DMS53 (cell line): ENCODE measurements at places on chromosomes 11 and 22.

DNA sequence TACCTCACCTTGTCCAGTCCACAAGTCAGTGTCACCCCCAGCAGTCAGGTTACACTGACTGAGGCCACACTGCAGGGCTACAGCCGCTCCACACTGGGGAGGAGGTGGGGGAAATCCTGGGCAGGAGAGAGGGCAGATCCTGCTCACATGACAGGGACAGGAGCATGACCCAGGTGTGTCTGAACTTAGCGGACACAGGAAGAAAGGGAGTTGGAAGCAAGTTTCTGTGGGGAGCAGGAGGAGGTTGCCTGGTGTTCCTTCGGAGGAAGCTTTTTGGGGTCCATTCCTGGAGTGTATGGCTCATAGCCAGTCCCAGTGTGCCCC is 5.9 kb downstream of the MMP11 start:
- DNase-seq: no peak

- no peak for DNase-seq
Measured at GRCh38 chr22:36360871-36361383, 26.8 kb downstream of the MYH9 start.

DNA sequence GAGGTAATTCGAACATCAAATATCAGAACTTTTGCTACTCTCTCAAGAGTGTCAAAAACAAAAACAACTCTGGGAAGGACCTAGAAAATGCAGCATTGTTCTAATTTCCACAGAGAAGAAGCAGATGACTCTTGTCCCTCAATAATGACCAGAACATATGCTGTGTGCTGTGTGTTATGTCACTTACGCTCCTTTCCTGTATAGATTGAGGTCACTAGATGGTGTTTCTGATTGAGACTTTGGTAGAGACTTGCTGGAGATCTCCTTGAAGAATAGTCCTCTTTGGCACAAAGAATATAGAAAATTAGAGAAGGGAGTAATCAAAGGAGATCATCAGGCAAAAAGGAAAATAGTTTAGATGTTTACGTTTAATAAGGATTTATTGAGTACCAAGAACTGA is 2.3 kb upstream of the SIK3 start:
- no peak for DNase-seq

- DNase-seq: no peak
Measured at GRCh38 chr11:47887910-47888569, 39.9 kb upstream of the NUP160 start.

GRCh38 chr11:115153135-115153534 is 351.1 kb downstream of the CADM1 start:
- DNase-seq: peak; percentile 33

- DNase-seq: no peak
Measured at GRCh38 chr11:71238941-71239340, 13.4 kb downstream of the SHANK2 start.

DNA sequence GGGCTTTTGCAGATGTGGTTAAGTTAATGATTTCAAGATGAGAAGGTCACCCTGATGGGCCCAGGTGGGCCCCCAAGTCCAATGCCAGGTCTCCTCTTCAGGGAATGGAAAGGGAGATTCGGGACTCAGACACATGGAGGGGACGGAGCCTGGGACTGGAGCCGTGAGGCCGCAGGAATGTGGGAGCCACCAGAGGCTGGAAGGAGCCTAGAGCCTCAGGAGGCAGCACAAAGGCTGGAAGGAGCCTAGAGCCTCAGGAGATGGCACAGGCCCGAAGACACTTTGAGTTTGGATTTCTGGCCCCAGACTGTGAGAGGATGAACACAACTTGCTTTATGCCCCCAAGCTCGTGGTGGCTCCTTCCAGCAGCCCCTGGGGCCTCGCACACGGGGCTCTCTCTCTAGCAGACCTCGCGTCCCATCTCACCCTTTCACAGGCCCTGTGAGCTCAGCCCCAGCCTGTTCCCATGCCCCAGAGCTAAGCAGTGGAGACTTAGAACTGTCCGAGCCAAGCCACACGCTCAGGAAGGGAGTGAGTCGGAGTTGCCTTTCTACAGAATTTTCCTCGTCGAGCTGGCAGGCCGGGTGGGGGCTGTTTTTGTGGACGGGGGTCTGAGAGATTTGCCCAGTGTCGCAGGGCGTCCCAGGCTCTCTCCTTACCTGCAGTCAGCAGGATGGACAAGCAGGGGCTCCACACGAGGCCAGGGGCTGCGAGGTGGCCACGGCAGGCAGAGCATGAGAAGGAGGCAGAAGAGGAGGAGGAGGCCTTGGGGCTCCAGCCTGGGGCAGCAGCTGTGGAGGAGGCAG is 937.6 kb downstream of the BRD1 start:
- DNase-seq: no peak

DNA sequence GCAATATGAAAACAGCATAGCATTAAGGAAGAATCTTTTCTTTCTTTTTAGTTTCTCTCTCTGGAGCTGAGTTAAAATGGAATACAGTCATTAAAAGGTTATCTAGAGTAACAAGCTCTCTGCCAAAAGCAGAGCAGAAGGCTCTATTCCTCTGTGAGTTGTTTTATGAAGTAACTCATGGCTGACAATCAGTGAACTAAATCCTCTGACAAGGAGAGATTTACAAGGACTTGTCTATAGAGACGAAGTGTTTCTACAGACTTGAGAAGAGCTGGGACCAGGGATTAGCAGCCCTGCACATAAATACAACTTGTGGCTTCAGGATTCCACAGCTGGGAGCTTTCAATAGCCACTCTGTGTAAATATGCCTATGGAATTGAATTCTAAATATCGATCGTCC is 192.5 kb upstream of the RAG2 start:
- DNase-seq: no peak

GRCh38 chr11:83140691-83141455 is 16.1 kb upstream of the PCF11 start:
- no peak for DNase-seq

DNA sequence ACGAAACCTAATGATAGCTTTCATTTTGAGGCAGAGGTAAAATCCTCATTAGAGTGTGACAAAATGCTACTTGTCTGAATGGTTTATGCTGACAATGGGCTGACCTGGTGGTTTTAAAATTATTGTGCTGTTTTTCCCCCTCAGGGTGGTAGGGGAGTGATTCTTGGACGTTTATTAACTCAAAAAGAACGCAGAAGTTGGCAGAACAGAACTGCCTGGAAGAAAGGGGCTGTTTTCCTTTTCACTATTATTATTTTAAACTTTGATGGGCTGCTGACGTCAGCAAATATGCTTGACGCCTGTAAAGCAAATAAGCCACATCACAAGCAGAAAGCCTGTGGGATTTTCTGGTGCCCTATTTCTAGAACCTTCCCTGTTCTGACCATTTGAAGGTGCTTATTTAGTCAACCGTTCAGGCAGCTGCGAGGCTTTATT is 4.0 kb downstream of the RASSF10 start:
- no peak for DNase-seq

GRCh38 chr22:46198274-46198673 is 47.9 kb downstream of the PPARA start:
- DNase-seq: no peak

DNA sequence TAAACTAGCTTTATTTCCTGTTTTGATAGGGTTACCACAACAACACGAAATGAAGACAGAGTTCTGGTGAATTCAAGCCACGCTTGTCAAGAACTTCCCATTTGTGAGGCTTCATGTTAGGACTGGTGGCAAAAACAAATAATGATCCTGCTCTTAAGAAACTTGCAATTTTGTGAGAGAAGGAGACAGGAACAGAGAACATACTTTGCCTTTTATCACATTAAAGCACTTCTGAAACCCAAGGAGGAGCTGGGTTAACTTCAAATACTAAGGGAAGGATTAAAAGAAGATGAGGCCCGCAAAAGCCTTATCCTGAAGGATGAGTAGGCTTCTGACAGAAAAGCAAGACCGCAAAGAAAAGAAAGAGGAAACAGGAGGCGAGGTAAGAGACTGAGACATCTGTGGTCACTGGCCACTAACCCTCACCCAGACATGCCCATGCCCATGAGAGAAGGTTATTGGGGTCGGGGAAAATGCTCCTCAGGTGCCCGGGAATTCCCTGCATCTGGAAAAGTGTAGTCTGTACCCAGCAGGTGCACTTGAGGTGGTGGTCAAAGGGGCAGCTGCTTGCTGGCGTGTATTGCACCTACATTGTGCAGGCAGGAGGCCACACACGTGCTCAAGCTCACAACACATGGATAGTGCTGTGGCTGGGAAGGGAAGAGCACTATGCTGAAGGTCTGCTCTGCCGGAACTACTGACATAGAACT is 50.5 kb downstream of the MAPK1 start:
- DNase-seq: peak; percentile 70
